ENCODE measurements at places on chromosomes 3 and 15.
A peak's percentile ranks its signal among the peaks of the same experiment; 100 is the strongest.

DNA sequence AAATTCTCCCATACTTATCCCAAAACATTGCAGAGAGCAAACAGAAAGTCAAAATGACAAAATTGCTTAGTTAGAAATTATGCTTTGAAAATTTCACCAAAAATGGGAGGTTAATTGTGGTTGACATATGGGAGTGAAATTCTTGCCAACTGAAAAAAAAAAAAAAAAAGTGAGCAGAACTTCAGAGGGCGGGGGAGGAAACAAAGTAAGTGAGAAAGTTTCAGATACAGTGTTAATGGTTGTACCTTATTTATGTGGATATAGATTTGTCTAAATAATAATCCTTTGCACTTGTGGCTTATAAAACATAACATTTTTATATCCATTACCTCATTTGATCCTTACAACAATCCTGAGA is 91.5 kb upstream of the RAP2B start:
- DNase-seq, result no peak

- DNase-seq, result no peak
Observed at GRCh38 chr15:55110446-55110845, 86.3 kb downstream of the RSL24D1 start.

DNA sequence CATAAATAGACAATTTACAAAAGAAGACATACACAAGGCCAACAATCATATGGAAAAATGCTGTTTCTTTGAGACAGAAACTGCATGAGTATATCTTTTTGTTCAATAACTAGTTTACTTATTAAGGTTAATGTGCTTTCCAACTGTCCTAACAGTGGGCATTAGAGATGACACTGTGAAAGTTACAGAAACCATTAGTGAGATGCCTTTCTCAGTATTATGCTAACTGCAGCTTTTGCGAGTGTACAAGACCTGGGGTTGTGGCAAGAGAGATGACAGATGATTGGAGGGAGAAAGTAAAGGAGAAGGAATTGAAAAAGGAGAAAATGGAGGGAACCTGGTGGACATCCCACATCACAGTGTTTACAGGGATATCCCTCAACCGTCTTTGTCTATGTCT is 640.5 kb downstream of the ZPLD1 start:
- no peak for DNase-seq

DNA sequence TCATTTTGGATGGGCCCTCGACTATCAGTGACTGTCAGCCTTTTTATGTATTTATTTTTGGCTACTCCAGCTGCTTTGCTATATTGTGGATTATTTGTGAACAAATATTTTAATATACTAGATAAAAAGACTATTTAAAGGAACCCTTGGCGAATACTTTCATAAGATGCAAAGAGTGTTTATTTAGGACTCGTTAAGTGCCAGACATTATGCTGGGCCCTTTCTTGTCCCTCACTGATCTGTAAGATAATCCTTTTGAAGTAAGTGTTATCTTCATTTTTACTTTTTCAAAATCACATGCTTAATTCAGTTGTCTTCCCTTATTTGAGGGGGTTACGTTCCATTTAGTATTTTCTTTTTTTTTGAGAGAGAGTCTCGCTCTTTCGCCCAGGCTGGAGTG is 376.8 kb upstream of the C2CD4B start:
- DNase-seq, result no peak

- no peak for DNase-seq
Observed at GRCh38 chr3:151395806-151396205, 11.3 kb upstream of the P2RY12 start.

DNA sequence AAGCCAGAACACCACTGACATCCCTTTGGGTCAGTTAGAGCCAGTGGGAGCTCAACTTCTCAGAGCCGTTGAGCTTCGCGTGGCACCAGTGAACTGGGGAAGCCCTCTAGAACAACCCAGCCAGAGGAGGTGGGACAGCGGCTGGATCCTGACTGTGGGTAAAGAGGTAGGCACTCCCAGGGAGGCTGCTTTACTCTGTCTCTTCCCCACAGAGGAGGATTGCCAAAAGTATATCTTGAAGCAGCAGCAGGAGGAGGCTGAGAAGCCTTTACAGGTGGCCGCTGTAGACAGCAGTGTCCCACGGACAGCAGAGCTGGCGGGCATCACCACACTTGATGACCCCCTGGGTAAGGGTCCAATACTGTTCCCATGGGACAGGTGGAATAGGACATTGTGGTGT is 1.2 kb downstream of the MYD88 start:
- no peak for DNase-seq

GRCh38 chr15:77107531-77108355 is 36.8 kb upstream of the TSPAN3 start:
- DNase-seq, result peak; percentile 61

- DNase-seq, result no peak
Observed at GRCh38 chr3:29281094-29281343, 148 bp downstream of the RBMS3 start.

- no peak for DNase-seq
Observed at GRCh38 chr3:168360993-168361392, 265.3 kb upstream of the GOLIM4 start.

DNA sequence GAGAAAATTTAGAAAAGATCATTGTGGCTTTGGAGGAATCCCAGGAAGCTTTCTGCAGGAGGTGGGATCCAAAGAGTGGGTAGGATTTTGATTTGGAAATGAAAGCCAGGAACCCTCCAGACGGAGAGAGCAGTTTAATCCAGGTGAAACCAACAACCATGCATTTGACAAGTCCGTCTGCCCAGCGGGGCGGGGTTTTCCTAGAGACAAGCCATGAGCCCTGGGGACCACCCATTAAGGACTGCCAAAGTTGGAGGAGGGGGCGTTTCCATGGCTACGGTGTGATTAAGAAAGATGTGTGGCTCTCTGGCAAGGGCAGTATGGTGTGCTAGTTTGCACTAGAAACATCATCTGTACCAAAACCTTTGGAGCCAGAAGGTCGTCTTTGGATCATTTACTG is 53.4 kb downstream of the SRGAP3 start:
- no peak for DNase-seq

DNA sequence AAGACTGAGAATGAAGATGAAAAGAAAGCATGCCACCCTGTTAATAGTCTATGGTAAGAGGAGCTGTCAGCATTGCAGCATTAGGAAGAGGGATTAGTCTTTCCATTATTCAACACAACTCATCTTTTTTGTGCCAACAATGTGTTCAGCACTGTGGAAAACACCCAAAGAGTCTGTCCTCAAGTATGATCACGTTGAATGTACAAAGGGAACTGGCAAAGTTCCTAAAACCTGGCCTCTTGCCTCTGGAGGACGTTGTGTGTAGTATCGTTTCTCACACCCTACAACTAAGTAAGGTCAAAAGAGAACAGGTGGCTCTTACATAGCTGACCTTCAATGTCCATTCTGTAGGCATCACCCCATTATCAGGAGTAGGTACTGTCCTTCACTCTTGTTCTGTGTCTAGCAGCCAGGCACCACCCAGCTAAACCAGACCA is 147.9 kb upstream of the THBS1 start:
- DNase-seq, result no peak

- no peak for DNase-seq
Observed at GRCh38 chr15:66027268-66027805, 158.0 kb downstream of the RAB11A start.

DNA sequence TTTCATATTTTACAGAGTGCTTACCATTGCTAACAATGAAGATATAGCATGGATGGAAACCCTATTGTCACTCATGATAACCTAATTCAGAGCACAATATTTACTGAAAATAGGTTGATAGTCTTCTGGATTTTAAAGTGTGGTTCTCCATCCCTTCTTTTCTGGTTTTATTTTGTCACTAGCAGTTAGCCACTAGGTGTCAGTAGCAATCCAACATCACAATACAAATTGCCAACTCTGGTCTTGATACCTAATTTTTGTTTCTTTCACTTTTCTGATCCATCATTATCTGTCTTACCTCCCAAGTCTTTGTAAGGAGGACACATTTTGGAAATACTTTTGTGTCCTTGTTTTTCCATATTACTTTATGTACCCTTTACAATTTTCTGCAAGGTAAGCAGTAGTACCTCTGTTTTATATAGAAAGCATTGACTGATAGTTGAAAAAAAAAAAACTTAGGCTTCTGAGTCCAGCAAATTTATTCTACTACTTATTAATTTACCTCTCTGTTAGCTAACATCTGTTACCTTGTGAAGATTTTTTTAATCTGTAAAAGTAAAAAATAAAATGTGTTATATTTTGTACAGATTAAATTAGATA is 28.3 kb upstream of the CRYBG3 start:
- DNase-seq, result no peak

GRCh38 chr3:48088056-48088748 is 72.0 kb upstream of the MAP4 start:
- no peak for DNase-seq

DNA sequence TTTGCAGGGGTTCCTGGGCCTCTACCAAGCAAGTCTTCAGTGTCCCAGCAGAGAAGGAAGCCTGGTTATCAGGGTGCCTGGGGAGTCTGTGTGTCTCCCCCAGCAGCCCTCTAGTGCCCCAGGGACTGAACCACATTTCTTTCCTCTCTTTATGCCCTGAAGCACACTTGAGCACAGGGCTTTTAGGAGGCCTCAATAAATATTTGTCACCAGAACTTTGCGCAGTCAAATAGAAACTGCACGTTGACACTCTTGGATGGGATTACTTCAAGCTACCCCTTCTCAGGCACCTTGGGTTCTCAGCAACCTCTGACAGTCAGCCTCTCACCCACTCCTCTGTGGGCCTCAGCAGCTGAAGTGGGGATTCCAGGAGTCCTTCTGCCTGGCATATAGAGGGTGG is 226.6 kb upstream of the HES1 start:
- DNase-seq, result no peak

GRCh38 chr3:25653322-25653721 is 11.4 kb downstream of the TOP2B start:
- DNase-seq, result no peak

GRCh38 chr3:180600473-180600872 is 1.5 kb upstream of the TTC14 start:
- no peak for DNase-seq

DNA sequence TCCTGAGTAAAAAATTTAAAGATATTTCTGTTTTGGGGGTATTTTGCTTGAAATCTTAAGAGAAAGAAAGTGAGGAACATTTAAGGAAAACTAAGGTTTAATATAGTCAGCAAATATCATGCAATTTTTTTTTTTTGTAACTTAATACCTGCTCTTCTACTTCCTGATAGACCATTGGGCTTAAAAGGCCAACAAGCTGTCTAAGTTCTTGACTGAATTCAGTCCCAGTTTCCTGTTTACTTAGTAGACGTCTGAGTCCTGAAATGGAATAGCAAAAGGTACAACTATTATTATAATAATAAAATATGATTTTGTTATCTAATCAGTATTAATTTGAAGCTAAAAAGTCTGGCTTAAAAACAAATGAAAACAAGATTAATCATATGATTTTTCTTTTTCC is 37.9 kb downstream of the IQCB1 start:
- no peak for DNase-seq

DNA sequence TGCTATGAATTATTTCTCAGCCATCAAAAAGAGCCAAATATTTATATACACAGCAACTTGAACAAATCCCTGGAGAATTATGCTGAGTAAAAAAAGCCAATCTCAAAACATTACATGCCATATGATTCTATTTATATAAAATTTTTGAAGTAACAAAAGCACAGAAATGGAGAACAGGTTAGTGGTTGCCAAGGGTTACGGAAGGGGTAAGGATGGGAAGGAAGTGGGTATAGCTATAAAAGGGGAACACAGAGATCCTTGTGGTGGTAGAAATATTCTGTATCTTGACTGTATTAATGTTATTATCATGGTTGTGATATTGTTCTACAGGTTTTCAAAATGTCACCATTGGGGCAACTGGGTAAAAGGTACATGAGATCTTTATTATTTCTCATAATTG is 62.3 kb upstream of the ASB14 start:
- DNase-seq, result no peak

DNA sequence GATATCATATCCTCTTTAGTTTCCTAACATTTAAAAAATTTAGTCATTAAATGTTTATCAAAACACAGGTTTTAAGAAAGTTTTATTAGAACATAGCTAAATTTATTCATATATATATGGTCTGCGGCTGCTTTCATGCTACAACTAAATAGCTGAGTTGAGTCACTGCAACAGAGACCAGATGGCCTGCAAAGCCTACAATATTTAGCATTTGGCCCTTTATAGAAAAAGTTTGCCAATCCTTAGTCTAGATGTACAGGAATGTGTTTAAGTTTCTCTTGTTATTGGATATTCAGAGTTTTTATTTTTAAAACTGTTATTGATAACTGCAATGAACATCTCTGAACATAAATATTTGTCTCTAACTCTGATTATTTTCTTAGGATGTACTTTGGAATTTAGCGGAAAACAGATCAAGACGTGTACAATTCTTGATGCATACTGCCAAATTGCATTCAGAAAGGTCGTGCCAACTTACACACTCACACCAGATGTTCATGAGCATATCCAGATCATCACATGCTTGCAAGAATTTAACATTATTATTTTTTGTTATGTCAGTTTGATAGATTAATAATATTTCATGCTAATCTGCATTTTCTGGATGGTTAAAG is 157.9 kb downstream of the STAC start:
- DNase-seq, result no peak

GRCh38 chr15:71809346-71809745 is 1.0 kb upstream of the NR2E3 start:
- no peak for DNase-seq

DNA sequence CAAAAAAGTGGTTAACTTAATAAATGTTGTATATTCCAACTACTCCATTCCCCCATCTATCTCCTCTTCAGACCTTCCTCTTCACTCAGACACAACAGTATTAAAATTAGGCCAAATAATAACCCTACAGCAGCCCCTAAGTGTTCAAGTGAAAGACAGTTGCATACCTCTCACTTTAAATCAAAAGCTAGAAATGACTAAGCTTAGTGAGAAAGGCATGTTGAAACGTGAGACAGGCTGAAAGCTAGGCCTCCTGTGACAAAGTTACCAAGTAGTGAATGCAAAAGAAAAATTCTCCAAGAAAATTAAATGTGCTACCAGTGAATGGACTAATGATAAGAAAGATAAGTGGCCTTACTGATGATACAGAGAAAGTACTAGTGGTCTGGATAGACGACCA is 71.7 kb downstream of the ANKRD28 start:
- no peak for DNase-seq

GRCh38 chr3:178112134-178112533 is 424.1 kb upstream of the KCNMB2 start:
- no peak for DNase-seq

- no peak for DNase-seq
Observed at GRCh38 chr15:52336529-52336928, 40.9 kb upstream of the MYO5C start.

Data from aorta (tissue), 5 donors.